ENCODE measurements at places on chromosomes 11 and 22. TPM values are rescaled to one million over a fixed set of nuclear protein-coding genes. Genes with fewer than 3 reads are reported as not detected.
A peak's percentile ranks its signal among the peaks of the same experiment; 100 is the strongest.

LMO1 gene
- total RNA-seq: 2.3 TPM

DNAJB7 gene
- total RNA-seq: not detected

VSIG10L2 gene
- 0.08 TPM for total RNA-seq

DNA sequence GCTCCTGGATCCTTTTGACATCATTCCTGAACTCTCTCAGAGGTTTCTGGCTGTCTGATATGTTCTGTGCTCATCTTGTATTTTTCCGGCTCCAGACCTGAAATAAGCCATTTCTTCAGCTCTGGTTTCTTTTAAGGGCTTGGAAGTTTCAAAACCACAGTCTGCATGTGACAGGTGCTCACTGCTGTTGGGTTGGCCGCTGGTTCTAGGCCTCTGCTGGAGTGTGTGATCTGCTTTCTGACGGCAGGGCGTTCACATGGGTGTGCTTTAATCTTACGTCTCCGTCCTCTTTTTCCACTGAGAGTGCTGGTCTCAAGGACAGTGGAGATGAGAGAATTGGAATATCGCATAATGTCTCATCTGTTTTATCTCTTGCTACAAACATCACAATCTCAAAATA, 10.3 kb downstream of the ZBED4 start:
- no peak for DNase-seq

GRCh38 chr22:26663374-26663923, 6.1 kb downstream of the MIAT start:
- no peak for DNase-seq

RNF26 gene
- total RNA-seq: 14.0 TPM

OR8G5 gene
- not detected for total RNA-seq

DNA sequence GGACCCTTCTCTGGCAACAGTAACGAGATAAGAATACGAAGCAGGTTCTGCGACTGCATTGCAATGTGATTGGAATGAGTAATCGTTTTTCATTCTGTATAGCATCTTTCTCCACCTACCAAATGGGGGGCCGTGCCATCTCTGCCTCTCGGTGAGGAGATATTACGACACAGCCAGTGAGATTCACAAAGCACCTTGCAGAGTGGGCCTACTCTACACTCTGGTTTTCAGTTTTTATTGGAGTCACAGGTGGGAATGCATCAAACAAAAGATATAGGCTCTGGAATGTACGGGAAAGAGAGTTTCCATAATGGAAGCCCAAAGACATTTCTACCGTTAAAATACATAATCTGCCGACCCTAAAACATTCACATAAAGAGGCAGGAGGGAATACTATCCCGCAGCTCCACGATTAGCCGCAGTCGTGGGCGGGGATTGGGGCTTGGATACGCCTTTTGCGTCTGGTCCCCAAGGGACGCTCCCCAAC, 423 bp upstream of the RTN3 start:
- DNase-seq: no peak

DNA sequence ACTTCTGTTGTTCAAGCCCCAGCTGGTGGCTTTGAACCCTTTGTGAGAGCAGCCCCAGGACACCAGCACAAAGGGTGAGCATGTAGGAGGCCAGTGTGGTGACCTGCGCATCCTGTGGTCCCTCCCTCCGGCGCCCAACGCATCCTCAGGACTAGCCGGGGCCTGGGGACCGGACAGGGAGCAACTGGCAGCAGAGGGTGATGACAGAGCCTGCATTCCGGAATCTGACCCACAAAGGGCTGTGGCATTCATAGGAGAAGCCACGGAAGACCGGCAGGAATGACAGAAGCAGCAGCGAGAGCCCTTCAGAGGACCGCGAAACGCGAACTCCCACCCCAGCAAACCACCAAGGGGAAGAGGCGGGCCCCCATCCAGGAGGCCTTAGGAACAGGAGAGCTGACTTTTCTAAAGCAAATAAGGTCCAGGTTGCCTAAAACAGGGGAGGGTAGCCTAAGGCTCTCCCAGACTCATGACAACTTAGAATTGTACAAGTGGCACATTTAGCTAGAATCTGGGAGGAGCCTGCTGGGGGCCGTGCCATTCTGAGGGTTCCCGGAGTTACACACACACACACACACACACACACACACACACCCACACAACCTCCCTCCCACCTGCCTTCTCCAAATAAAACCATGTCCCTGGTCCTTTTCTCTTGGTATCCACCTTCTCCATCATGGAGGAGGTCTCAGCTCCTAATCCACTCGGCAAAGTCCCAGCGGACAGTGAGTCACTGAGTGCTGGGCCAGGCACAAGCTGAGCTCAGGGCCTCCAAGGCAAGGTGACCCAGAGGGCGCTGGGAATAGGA, 232.7 kb downstream of the CTTN start:
- DNase-seq: no peak

DNA sequence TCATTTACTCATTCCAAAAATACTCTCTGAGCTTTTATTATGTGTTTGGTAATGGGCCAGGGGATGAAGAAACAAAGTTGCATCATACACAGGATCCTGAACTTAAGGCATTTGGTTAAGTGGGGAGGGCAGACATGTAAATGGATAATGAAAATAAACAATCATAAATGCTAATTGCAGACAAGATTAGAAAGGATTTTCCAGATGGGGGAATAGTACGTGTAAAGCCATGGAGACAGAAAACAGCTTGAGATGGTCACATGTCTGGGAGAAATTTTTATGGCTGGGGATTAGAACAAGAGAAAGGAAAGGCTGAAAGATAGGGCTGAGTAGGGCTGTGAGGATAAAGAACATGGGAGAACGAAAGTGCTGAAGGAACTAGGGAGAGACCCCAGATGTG, 534.3 kb upstream of the LARGE1 start:
- DNase-seq: no peak

CDC42EP1 gene
- total RNA-seq: 17.7 TPM

GRCh38 chr11:14927146-14927545, 35.1 kb upstream of the CYP2R1 start:
- no peak for DNase-seq

GRCh38 chr11:125268611-125269010, 104.1 kb downstream of the PKNOX2 start:
- DNase-seq: no peak

DNA sequence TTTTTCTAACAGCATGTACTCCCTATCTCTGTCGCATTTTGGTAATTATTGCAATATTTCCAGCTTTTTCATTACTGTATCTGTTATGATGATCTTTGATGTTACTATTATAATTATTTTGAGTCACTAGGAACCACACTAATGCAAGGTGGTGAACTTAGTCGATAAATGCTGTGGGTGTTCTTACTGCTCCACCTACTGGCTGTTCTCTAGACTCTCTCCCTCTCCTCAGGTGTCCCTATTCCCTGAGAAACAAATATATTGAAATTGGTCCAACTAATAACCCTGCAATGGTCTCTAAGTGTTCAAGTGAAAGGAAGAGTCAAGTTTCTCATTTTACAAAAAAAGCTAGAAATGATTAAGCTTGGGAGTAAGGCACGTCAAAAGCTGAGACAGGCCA, 10.5 kb downstream of the ARL14EP start:
- no peak for DNase-seq

GRCh38 chr11:94536386-94536785, 7.3 kb upstream of the FUT4 start:
- no peak for DNase-seq

SCN3B gene
- total RNA-seq: 1.9 TPM

DNA sequence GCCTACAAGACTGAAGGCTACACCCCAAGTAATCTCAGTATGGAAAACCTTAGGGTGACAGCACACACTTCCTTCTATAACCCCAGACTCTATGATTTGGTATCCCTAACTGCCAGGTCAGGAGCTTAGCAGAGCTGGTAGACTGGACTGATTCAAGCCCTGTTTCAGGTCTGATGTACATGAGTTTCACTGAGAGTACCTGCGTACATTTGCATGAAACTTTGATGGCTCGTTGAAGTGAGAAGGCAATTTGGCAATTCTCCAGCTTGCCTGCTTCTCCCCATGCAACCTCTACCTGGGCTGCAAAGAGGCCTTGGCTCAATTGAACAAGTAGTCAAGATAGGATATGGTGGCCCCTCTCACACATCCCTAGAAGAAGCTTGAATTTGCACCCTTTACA, 10.2 kb downstream of the FIBIN start:
- no peak for DNase-seq

GRCh38 chr11:126193038-126193478, 18.4 kb downstream of the RPUSD4 start:
- no peak for DNase-seq

- no peak for DNase-seq
Observed at GRCh38 chr22:45208993-45209838, 31.5 kb downstream of the KIAA0930 start.

DNA sequence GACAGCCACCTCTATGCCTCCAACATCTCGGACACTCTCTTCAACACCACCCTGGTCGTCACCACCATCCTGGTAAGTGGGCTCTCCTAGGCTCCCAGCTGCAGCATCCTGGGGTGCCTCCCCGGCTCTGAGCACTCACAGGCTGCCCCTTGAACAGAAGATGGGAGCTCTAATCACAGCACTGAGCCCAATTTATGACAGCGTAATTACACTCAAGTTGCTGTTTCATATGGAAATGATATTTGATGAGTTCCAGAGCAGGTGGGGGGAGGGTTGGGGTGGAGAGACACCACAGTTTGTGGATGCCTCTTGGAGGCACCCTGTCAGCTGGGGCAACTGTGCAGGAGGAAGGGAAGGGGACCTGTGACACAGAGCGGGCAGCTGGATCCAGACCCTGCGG, 125.3 kb upstream of the TBCEL start:
- no peak for DNase-seq

LPXN gene
- total RNA-seq: 4.4 TPM

GRCh38 chr11:10038521-10039302, 255.3 kb downstream of the SBF2 start:
- DNase-seq: no peak

DNA sequence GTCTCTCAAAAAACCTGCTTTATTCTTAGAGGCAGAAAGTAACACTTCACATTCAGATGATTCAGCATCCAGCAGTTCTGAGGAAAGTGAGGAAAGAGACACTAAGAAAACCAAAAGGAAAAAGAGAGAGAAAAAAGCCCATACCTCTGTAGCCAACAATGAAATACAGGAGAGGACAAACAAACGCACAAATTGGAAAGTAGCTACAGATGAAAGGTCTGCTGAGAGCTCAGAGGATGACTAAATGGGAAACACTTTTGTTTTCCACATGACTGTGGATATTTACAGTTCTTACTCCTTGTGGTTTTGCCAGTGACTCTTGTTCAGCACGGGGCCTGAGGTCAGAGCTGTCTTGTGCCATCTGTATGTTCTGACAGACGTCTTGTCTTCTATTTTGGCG, 3.8 kb downstream of the TIMM8B start:
- DNase-seq: no peak

TST gene
- 39.8 TPM for total RNA-seq

DNA sequence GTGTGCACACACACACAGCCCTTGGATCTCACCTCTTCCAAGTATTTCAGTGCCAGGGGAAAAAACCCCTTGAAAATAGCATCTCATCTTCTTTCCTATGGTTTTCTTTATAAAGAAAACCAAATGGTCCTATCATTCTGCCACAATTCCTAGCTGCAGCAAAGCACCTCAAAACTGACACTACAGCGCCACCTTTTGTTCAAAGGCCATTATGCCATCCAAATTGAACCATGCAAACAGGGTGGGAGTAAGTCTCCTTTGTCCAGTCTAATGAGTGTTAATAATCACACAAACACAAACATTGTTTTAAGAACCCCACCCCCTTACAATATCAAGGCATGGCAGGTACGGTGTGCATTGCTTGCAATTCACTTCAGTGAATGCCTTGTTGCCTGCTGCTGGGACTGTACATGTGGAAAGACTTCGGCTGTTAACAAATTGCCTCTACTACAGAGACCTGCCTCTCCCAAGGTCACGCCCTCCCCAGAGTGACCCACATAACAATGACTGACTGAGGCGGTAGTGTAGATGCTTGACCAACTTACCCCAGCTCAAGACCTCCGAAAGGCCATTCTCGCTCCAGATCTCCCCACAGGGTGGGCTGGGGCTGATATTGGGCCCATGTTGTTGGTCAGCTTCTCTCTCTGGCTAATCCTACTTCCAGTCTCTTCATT, 31.7 kb downstream of the FAM181B start:
- no peak for DNase-seq

DNA sequence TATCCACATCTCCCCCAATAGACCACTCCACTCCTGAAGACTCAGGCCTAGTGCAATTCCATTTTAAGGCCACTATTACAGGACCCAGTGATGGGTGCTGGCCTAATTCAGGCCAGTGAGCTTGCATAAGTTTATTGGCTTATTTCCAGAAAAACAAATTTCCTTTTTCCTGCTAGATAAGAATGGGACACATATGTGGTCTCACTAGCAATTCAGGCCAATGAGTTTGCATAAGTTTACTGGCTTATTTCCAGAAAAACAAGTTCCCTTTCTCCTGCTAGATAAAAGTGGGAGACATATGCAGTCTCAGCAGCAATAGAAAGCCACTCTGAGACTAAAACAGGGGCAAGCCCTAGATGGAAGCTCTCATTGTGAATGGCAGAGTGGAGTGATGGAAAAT, 22.4 kb downstream of the ADM start:
- no peak for DNase-seq

DNA sequence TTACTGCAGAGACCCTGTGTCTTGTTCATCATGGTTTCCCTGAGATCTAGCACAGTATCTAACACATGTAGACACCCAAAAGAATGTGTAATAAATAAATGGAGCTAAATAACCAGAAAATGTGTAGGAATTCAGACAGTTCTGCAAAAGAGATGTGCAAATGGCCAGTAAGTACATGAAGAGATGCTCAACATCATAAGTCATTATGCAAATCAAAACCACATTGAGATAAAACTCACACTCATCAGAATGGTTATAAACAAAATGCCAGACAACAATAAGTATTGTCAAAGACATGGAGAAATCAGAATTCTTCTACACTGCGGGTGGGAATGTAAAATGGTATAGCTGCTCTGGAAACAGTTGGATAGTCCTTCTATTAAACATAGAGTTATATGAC, 88.5 kb downstream of the RBFOX2 start:
- DNase-seq: no peak

DNA sequence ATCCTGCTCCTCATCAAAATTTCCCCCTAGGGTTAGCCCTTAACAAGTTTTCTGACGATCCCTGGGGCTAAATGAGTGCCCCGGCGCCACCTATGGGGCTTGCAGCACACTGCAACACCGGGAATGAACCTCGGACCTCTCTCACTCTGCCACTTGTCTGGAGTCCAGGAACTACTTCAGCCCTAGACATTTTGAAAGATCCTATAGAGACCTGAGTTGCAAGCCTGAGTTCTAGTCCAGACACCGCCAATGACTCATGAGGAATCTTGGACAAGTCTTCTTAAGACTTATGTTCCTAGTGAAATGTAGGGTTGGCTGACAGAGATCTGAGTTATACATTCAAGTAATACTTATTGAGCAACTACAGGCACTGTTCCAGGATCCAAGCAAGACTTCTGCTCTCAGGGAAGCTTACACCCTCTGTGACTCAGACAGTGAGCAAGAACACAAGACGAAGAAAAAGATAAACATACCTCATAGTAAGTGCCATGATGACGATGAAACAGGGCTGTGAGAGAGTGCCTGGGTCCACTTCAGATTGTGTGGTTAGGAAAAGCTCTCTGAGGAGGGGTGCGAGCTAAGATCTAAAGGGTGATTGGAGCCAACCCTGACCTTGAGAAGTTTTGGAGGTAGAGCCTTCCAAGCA, 10.2 kb upstream of the STK33 start:
- DNase-seq: peak; percentile 32

- no peak for DNase-seq
Observed at GRCh38 chr22:43516386-43516785, 104.6 kb downstream of the MPPED1 start.

GRCh38 chr22:50016988-50017700, 4.6 kb upstream of the IL17REL start:
- DNase-seq: peak; percentile 6

RASSF7 gene
- total RNA-seq: 4.5 TPM

All from left ventricle myocardium inferior (tissue), 1 donor.